ENCODE measurements at places on chromosomes 3 and 15.

DNA sequence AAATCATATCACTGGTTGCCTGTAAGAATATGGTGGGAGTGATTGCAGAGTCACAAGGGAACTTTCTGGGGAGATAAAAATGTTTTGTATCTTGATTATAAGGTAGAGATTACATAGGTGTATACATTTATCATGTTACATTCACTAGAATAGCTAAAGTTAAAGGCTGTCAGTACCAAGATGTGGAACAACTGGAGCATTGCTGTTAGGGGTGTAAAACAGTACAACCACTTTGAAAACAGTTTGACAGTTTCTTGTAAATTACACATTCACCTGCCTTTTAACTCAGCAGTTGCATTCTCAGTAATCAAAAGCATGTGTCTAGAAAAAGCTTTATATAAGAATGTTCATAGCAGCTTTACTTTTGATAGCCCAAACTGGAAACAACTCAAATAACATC, 27.6 kb downstream of the RASA2 start:
- DNase-seq = no peak

DNA sequence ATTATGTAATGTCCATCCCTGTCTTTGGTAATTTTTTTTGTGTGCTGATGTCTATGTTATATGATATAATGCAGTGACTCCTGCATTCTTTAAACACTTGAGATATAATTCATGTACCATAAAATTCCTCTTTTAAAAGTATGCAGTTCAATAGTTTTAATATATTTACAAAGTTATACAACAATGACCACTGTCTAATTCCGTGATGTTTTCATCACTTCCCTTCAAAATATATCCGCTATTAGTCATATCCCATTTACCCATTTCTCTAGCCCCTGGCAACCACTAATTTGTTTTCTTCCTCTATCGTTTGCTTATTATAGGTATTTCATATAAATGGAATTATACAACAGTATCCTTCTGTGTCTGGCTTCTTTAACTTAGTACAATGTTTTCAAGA, 64.9 kb upstream of the SUCLG2 start:
- peak; percentile 19 for DNase-seq

- no peak for DNase-seq
Measured at GRCh38 chr3:42908675-42909074, 2.7 kb downstream of the ZNF662 start.

DNA sequence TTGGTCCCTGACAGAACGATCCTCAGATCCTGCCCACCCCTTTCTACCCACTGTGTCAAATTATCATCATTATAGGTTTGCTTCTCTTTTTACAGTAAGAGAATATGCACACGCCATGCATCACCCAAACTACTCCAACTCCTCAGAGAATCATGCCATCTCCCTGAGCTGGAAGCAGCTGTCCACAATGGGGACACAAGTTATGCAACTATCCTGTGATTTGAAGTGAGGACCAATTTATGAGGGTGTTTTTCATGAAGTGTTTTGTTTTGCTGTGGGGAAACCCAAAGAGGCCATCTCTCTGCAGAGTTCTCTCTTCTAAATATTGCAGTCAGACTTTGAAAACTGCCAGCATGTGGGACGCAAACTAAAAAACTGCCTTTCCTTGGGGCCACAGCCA, 35.8 kb upstream of the TNFSF10 start:
- DNase-seq = no peak

GRCh38 chr15:81783586-81783985, 262.2 kb downstream of the MEX3B start:
- DNase-seq = no peak

DNA sequence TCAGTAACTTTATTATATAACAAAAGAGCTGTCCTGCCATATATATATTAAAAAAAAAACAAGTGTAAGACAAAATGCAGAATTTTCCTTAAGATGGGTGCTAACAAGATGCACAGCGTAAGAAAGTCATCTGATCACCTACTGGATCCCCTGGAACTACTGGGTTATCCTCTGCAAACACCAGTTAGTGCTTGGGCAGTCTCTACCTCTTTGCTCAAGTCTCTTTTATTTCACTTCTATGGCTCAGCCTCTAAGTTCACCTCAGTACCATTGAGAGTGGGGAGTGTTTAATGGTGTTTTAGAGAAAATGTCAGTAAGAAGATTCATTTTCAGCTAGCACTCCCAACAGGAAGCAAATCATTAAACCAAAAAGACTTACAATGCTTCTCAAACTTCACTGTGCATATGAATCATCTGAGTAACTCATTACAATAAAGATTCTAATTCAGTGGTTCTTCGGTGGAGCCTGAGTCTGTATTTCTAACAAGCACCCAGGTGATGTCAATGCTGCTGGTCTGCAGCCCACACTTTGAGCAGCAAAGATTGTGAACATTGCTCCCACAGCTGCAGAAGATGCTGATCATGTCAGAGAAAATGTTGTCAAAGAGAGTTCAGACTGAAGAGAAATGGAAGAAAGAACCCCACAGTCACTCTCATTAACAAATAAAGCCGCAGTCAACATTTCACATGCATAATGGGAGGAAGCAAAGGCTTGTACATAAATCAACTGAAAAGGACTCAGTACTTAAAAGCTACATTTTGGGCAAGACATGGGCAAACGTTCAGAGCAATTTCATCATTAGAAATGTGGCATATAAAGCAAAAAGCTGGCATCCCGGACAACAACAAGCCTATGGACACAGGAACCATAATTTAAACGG, 227.1 kb upstream of the ATP11B start:
- DNase-seq = no peak

DNA sequence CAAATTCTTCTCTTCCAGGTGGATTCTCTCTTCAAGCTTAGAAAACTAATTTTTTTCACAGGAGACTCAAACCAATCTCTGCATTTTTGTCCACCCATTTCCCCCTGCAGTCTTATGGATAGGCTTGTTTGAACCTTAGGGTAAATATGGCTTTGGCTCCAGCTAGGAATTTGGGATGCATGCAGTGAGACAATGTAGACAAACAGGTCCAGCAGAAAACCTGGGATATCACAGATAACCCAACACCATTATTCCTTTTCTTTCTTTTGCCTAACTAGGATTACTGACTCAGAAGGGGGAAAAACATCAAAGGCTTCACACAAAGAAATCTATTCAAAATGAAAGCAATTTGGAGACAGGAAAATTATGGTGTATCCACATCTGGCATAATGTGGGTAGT, 11.2 kb upstream of the SEMA5B start:
- no peak for DNase-seq

DNA sequence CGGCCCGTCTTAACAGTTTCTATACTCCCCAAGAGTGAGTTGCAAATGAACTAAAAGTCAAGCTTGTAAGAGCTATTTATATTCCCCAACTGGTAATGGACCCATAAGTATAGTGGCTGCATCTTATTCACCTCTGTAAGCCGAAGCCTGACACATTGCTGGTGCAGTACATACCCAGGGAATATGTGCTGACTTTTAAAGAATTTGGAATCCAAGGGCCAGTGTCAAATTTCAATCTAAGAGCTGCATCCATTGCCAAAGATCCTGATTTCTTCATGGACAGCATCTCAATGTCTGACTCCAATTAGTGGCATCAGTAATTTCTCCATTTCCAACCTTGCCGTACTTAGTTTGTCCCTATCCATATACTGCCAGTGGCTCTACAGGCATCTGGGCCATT, 42.0 kb downstream of the FRMD4B start:
- peak; percentile 84 for DNase-seq

GRCh38 chr15:74376226-74376625, 8.8 kb upstream of the CYP11A1 start:
- no peak for DNase-seq

GRCh38 chr15:80015156-80015555, 44.2 kb upstream of the BCL2A1 start:
- no peak for DNase-seq

DNA sequence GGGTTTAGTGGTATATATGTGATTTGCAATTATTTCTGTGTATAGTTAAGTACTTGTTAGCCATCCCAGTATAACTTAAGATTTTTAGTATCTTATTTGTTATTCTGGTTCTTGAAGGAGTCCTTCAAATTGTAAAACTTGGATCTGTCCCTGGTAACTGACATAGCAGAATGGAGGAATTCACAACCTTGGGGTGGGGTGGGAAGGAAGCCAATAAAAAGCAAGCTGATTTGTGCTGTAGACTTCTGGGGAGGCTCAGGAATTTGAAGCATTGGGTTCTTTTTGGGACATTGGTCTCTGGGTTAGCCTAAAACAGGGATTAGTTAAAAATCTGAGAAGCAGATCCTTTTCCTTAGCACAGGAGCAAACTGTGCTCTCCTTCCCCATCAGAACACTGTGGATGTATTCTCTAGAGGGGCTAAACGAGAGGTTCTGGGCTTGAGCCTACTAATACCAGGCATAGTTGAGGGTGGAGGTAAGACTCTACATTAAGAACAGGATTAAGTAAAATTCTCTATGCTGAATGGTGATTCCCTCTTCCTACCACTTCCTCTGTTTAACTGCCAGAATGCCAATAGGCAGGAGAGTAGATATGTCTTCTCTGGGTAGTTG, 42.2 kb downstream of the GMPS start:
- DNase-seq = peak; percentile 61

DNA sequence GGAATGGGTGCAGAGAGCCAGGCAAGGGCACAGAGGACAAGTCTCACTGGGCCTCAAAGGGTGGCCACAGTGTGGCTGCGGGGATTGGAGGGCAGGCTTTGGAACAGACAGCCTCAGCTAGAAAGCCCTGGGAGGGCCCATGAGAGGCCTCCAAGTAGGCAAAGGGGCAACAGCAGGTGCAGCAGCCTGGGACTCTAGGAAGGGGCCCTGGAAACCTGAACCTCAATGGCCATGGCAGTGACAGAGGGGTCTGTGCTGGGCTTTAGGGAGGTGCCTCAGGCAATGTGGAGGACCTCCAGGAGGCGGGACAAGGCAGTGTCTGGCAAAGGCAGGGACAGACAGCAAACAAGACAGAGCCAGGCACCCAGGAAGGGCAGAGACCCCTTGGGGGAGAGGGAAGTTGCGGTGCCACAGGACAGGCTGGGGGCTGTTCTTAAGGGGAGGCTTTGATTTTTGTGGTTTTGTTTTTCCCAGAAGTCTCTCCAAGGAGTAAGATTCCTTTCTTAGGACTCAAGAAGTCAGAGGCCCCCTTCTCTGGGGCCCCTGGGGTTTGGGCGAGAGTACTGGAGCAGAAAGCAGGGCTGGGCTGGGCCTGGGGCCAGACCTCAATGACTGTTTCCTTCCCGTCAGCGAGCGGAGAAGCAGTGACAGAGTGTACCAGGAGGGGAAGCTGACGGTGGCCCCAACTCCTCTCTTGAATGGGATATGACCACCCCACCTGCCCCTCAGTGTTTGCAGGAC, 9.7 kb downstream of the STOML1 start:
- peak; percentile 98 for DNase-seq

- no peak for DNase-seq
Measured at GRCh38 chr3:41792806-41793205, 169.1 kb downstream of the ULK4 start.

- peak; percentile 63 for DNase-seq
Measured at GRCh38 chr15:81887912-81888311, 157.9 kb downstream of the MEX3B start.

DNA sequence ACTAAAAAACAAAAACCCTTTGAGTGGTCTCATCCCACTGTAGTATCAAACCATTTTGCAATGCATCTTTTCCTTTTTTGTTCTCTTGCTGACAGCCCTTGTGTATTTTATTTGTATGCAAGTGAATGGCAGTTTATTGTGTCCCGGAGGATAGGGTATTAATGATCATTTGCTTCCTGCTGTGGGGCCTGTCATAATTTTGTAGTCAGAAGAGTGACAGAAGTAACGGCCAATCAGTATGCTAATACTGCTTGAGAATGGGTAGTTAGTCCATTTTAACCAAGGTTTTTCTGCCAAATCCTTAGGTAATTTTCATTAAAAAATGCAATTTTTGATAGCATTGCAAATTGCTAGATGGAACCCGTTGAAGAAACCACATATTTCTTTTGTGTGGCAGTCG, 75.5 kb upstream of the PLSCR5 start:
- no peak for DNase-seq

DNA sequence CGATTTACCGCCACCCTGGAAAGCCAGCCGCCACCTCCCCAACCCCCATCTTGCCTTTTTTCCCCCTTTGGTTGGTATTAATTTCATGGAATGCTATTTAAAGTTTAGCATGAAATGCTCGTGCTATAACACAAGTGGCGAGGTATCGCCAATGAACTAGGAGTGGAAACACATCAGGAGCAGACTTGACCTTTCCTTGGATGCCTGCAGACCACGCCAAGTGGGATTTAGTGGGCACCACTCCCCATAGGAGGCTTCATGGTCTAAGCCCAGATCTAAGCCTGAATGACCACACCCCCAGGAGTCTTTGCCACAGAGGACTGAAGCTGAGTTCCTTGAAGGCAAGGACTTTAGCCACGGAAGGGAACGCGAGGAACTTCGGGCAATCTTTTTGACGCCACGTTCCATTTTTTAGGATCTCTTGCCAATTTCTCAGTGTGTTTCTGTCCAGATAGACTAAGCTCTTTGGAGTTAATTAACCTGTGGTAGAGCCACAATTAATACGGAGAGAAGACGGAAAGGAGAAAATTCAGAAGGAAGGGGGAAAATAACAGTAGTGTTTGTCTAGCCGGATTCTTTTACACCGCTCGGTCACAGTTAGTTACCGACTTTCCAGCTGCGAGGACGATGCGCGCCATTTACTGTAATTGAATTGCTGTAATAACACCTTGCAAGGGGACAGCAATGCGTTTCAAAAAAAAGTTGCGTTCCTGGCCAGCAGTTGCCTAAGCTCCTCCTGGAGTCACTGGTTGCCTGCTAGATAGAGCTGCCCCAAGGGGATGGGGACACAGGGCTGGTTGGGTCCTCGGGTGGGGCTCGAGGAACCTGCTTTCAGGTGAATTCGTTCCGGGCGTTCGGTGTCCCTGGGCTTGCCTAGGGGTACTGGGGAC, 37.1 kb downstream of the NR2F2 start:
- no peak for DNase-seq

DNA sequence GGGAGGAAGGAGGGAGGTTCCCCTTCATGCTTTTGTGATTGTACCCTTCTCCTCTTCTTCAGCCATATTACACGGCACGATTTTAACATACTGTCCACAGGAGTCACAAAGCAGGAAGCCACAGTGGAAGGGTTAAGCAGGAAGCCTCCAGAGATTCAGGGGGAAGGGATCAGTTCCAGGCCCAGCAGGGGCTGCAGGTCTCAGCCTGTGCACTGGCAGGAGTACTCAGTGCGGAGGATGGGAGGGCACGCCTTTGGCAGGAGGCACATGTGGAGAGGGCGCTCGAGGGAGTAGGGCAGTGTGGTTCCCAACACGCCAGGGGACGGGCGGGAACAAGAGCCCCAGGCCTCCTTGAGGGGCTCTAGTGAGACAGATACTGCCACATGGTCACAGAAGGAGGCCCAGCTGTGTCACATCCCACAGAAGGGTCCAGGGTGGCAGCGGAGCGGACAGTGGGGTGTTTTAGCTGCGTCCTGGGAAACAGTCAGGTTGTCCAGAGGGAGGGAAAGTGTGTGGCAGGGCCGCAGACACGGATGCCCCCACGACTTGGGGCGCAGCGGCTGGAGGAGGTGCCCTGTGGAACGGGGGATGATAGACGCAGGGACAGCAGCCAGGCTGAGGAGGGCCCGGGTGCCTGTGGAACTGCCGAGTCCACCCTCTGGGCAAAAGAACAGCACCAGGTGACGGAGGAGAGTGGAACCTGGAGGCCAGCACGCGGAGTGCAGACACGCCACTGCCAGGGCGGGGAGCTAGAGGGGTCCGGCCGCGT, 77.5 kb downstream of the CHSY1 start:
- DNase-seq = no peak

- no peak for DNase-seq
Measured at GRCh38 chr3:128221328-128221727, 68.0 kb downstream of the EEFSEC start.

All from adipocyte (in vitro differentiated cells).